Activated B cell treated with CpG ODN at 0.5 μM for 24 hours (primary cell): ENCODE measurements at places on chromosomes 5 and 9.
A peak's percentile ranks its signal among the peaks of the same experiment; 100 is the strongest.

DNA sequence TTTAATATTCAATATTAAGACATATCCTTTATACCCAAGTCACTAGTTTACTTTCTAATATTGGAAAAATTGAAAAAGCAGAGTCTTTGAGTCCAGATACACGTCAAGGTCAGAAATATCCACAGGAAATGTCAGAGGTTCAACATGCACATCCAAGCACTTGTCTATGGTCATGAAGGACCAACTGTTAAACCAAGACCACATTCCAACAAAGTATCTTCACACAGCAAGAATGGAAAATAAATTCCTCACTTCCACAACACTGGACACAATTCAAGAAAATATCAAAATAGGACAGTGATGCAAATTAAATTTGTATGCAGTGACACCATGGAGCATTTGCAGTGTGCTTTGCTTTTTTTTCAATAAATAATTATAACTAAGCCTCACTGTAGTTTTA, 142.5 kb downstream of the GABRB2 start:
- no peak for DNase-seq

DNA sequence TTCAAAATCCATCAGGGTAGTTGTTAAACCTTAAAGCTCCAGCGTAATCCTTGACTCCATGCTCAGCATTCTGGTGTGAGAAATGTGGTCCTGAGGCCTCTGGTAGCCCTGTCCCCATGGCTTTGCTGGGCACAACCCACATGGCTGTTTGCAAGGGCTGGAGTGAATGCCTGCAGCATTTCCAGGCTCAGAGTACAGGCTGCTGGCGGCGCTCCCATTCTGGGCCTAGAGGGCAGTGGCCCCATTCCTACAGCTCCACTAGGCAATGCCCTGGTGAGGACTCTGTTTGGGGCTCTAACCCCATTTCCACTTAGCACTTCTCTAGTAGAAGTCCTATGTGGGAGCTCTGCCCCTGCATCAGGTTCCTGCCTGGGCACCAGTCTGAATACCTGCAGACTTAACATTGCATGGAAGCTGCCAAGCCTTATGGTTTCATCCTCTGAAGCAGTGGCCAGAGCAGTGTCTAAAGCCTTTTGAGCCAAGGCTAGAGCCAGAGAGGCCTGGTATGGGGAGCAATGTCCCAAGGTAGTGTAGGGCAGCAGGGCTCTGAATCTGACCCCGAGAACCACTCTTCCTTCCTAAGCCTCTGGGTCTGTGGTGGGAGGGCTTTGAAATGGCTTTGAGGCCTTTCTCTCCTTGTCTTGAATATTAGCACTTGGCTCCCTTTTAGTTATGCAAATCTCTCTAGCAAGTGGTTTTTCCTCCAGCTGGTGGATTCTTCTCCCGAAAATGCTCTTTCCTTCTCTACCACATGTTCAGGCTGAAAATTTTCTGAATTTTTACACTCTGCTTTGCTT, 5.8 kb upstream of the ALDH1A1 start:
- no peak for DNase-seq

DNA sequence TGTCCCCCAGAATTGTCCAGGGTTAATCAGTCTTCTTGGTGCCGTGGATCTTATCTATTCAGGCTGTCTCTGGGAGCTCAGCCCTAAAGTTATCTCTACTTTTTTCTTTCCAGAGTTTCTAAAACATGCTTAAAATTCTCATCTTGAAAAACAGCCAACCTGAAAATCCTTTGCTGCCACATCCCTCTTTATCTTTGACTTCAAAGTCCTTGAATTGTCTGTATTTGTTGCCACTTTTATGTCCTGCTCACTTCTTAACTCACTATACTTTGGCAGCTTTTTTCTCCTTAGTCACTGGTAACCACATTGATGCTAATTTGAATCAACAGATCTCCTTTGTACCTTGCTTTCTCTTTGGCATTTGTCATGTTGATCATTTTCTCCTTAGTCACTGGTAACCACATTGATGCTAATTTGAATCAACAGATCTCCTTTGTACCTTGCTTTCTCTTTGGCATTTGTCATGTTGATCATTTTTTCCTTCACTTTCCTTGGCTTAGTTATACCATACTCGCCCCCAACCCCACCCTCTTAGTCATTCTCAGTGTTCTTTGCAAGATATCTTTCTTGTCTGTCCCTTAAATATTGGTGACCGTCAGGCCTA, 8.5 kb downstream of the DMXL1 start:
- DNase-seq = no peak

DNA sequence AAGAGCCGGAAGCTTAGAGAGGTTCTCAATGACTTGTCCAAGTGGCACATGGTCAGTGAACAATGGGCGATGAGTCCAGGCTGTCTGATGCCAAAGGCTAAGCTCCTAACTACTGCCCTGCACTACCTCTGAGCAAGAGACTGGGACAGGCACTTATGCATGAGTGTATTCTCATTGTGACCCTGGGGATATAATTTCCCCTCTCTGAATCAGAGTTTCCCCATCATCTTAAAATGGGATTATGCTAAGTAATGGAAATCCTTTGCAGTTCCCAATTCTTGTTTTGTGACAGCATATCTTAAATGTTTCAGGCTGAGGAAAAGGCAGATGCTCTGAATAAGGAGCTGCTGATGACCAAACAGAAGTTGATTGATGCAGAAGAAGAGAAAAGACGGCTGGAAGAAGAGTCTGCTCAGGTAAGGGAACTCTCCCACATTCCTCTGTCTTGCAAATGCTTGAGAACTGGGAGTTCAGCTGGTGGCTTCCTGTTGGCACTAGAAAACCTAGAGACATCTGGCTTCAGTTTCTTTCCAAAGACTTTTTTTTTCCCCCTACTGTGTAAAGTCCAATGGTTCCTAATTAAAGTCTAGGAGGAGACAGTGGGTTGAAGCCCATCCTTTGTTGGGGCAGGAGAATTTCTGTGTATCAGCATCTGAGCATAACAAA, 64.1 kb downstream of the GPR21 start:
- DNase-seq = no peak

GRCh38 chr9:32015795-32016194, 368.6 kb upstream of the ACO1 start:
- no peak for DNase-seq

GRCh38 chr5:32017692-32018367, 156.3 kb downstream of the GOLPH3 start:
- DNase-seq = no peak

DNA sequence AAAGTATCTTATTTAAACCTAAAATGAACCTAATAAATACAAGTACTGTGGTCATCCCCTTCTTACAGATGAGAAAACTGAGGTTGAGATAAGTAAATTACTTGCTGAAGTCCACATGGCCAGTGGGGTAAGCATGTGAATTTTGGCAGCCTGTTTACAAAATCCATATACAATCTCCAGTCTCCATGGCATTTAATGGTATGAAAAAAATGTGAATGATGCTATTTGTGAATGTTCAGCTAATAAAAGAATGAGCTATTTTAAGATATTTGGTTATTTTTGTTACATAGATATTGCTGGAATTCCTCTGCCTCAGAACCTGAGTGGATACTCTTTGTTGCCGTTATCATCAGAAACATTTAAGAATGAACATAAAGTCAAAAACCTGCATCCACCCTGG, 19.3 kb upstream of the GPR150 start:
- DNase-seq = no peak

DNA sequence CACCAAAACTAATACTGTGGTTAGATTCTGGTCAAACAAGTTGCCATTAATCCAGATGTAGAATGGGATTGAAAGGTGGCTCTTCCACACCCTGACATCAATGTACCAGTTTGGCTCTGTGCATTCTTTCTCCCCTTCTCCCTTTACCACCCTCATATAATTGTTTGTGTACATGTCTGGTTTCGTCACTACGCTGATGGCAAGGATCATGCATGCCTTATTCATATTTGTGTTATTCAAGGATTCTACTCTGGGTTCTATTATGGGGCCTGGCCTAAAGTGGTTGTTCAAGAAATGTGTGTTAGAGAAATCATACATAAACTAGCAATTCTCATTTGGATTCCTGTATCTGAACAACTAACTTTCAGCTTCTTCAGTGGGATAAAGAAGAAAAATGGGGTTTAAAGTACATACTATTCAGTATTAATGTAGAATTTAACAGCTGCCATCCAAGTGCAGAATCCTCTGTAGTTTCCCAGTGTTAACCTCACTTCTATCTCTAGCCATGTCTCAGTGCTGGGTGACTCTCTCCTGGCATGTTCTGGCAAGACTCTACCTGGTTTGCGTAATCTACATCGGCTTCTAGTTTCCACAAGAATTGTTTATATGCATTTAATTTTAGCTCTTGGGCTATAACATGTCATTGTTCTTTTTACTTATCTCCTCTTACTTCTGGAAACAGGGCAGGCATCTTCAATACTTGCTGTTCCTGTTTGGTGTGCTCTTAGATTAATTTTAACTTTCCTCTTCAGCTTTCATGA, 27.9 kb upstream of the CDKN2B start:
- no peak for DNase-seq

DNA sequence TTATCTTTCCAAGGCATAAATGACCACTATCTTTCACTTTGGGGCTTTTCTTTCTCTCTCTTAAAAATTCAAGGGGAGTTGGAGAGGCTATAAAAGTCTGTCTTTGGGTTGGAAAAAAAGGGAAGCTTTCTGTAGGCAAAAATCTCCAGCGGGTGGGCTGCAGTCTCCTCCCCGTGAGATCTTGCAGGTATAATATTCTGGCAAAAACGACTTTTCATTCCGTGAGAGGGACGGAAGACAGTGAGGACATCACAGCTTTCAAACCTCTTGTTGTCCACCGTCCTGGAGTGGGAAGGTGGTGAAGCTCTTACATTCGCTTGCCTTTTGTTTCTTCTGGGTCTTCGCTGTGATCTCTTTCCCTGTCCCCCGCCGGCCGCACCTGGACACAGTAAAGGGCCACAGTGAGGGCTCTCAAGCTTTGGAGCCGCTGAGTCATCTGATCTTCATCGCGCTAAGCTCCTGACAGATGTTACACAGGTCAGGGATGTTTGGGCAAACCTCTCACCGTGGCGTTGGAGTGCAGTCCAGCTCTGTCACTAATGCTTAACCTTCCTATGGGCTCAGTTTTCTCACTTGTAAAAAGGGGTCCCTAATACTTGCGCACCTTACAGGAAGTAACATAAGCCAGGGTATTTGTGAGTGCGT, 61.9 kb upstream of the MEGF10 start:
- DNase-seq = no peak

DNA sequence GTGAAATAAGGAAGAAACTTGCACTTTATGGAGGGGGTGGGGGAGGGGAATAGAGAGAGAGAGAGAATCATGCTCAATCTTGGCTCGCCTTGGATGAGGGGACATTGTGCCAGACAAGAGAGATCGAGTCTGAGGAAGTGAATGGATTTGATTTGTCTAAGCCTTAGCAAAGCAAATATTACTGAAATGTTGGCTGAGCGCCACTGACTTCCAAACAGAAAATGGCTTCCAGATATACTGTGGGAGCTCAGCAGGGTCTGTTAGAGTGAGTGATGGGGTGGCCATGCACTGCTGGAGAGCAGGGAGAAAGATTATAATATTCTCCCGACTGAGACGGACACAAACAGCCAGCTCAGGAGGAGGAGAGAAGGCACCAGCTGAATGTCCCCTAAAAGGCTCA, 34.5 kb downstream of the BRINP1 start:
- no peak for DNase-seq

DNA sequence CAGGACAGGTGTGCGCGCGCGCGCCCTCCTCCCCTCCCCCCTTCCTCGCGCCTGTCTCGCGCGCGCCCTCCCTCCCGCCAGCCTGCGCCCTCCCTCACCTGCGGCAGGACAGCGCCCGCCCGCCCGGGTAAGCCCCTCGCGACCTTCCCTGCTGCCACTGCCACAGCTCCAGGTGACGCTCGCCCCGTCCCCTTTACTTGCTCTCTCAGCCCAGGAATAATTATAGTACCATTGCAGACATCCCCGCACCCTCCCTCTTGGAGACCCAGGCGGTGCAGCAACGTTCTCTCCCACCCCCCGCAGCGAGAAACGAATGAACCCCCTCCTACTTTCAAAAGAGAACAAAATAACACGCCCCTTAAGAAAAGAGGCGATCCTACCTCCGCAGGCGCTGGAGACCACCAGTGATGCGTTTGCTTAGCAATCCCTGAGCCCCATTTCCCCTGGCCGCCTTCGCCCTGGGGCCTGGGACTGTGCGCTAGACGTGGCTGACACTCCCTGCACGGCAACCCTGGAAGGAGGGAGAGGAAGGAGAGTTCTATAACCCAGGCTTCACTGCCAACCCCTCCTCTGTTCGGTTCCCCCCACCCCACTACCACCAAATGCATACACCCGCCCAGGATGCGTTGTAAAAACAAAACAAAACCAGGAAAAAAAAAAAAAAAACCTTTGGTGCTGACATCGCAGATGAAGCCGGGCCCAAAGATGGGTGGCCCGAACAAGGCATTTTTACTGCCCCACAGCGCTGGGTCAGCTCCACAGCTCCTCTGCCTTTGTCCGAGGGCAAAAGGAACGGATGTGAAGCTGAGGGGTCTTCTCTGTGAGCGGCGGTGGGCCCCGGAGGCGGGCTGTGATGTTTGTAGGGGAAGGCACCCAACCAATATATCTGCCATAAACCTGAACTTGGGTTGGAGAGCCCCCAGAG, 5.6 kb upstream of the PURA start:
- peak; percentile 22 for DNase-seq

DNA sequence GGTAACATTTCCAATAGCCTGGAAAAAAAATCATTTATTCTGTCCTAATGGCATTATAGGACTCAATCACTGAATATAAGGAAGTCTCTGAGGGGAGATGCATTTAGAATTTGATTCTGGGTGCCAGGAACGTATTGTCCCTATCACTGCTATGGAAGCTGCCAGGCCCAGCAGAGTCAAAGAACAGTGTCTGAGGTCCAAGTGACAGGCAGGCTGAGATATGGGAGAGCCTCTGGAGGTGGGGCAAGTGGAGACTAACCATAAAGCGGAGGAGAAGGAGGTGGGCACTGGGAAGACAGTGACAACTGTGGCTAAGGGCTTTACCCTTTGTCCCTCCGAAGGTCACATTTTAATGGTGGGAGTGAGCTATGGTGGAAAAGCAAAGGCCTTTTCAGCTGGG, 505.5 kb downstream of the CTNND2 start:
- DNase-seq = no peak

- DNase-seq = no peak
These were observed 89.3 kb upstream of the DMRT1 start for GRCh38 chr9:752201-752600.

DNA sequence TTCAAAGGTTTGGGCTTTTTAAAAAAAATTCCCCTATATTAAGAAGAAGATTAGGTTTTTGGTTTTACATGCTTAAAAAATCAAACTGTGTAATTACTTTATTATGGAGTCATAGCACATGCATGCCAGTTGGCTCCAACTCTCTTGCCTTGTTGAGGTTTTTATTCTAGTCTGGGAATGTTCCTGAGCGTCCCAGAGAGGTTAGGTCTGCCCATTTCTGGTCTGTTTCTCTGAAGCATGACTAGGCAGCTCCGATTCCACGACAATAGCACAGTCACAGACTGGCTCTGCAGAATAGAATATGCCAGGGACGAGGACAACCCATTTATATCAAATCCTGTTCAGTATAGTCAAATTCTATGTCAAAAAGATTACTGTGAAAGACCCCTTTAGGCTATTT, 217.0 kb downstream of the PCSK5 start:
- no peak for DNase-seq
